ENCODE measurements at places on chromosomes 1 and 21.

DNA sequence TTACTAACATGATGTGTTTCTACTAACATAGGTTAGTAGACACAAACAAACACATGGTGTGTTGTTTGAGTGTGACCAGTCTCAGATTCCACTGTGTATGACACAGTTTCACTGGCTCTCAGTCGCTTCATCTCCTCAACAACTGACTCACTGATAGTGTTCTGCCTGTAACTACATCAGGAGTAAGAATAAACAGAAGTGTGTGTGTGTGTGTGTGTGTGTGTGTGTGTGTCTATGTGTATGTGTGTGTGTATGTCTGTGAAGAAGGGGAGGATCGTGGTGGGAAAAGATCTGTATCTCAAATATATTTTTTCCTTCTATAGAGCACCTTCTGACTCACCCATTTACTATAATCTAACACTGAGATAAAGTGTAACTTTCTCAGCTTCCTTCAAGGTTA, 391.0 kb downstream of the PTPRC start:
- no peak for DNase-seq

DNA sequence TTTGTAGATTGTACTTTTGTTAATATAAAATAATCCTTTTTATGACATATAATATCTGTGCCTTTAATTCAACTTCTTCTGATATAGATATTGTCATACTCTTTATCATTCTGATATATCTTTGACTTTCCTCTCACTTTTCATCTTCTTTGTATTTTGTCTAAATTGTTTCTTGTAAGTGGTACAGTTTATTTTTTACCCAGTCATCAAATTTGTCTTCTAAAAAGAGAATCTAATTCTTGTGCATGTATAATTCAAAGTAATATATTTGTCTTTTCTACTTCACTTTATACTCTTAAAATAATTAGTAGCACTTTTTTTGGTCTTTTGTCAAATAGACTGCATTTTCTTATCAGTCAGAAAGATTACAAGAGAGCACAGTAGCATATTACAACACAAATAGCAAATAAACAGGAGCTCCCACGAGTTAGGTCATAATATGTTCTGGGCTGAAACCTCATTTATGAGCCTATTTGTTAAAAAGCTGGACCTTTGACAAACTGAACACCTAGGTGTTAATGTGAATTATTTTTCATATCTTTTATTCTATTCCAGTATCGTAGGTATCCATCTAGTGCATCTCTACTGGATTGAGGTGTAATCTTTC, 379.7 kb upstream of the B3GALT2 start:
- no peak for DNase-seq

- DNase-seq, result no peak
Observed at GRCh38 chr1:222948079-222948478, 133.2 kb downstream of the DISP1 start.

GRCh38 chr1:19477284-19478249, 7.8 kb downstream of the CAPZB start:
- no peak for DNase-seq

- no peak for DNase-seq
Observed at GRCh38 chr1:245651093-245651492, 496.3 kb downstream of the KIF26B start.

GRCh38 chr1:202121006-202121405, 1.7 kb upstream of the GPR37L1 start:
- DNase-seq, result no peak

DNA sequence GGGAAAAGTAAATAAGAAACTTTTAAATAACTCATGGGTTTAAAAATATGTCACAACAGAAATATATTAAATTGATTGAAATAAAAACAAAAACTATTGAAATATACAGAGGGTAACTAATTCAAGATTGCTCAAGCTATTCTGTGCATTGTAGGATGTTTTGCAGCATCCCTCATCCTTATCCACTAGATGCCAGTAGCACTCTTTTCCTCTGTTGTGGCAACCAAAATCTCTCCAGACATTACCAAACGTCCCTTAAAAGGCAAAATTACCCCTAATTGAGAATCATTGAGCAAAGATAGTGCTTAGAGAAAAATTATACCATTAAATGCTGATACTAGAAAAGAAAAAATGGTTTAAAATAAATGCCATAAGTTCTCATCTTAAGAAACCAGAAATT, 682.6 kb downstream of the RWDD3 start:
- no peak for DNase-seq

- DNase-seq, result no peak
Observed at GRCh38 chr1:205269711-205270110, 42.0 kb downstream of the TMCC2 start.

GRCh38 chr1:89171067-89171438, 4.8 kb downstream of the GBP7 start:
- no peak for DNase-seq

DNA sequence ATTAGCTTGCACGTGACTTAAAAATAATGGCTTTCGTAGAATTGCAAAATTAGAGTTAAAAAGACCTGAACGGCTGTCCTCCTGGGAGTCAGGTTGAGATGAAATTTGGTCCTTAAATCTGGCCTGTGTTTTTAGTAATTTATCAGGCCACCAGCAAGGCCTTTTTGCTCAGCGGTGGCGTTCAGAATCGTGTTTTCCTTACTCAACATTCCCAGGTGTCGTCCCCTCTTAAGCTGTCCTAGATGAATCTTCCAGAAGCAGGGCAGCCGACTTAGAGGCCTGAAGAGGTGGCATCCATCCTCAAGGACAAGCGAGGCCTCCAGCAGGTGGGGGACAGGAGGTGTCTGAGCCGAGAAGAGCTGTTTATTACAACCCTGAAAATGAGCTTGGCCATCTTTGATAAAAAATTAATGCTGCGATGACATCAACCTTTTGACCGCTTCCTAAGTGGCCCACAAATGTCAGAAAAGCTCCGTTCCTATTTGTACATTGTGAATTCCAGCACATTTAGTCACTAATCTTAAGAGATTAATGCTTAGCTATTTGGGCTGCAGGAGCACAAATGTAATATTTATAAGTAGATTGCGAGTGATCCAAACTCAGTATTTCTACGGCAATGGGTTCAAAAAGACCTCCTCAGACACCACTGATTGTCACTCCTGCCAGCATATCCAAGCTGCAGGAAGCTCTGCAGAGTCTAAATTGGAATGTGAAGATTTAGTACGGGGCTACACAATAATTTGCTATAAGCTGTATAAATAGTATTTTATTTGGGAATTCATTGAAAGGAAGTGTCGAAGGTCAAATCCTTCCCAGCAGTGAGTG, 344.1 kb upstream of the VAMP3 start:
- no peak for DNase-seq

- DNase-seq, result no peak
Observed at GRCh38 chr1:184975208-184975870, 1.0 kb upstream of the NIBAN1 start.

- no peak for DNase-seq
Observed at GRCh38 chr1:233237647-233238046, 57.9 kb downstream of the PCNX2 start.

DNA sequence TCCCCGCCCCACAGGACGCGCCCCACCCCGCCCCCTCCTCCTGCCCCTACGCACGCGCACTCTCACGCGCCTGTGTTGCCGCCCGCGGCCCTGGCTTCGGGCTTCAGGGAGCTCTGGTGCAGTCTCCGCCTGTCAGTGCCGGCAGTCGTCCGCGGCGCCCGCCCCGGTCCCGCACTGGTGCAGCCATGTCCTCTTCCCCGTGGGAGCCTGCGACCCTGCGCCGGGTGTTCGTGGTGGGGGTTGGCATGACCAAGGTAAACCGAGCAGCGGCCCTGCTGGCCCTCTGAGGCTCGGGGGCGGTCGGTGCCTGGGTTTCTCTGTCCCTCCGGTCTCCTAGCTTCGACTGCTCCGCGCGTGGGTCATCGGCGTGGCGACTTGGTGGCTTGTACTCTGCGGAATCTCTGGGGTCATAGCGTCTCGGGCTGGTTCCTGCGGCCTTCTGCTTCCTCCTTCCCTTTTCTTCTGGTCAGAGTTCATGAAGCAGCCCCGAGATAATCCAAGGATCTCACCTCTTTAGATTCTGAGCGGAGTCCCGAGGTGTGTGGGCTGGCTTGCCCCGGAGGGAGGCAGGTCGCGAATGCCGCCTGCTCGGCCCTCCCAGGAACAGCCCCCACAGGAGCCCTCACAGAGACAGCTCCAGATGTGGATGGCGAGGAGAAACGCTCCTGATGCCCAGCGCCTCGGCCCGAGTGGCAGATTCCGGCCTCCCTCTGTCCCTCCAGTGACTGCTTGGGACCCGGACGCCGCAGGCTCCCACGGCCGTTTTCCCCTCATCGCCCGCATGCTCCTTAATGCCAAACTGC, at the start of gene SCP2:
Gene SCP2 (plus strand): TSS at position 65 of the 803 bp plus-strand sequence. CDS start 121 bp downstream, at position 186.
- peak; percentile 77 for DNase-seq

DNA sequence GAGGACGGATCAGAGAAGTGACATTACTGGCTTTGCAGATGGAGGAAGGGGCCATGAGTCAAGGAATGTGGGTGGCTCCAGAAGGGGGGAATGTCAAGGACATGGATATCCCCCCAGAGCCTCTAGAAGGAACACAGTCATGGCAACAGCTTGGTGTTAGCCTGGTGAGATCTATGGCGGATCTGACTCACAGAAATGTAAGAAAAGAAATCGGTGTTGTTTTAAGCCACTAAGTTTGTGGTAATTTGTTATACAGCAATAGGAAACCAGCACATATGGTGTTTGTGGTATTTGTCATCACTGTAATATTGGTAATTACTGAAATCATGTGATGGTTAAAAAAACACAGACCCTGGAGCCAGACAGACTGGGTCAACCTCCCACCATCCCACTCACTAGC, 236.2 kb downstream of the SETD4 start:
- DNase-seq, result no peak

DNA sequence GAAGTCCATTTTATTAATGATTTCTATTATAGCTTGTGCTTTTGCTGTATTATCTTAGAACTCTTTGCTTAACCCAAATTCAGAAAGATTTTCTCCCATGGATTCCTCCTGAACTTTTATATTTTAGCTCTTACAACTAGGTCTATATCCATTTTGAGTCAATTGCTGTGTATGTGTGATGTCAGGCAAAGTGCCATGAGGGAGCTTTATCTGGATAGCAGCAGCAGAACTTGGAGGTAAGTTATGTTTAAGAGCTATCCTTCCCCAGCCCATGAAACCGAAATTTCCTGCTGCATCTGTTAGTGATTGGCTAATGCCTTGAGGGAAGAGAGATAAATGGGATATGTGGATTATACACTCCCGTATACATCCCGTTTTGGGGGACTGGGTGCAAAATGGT, 29.9 kb downstream of the ADAM30 start:
- no peak for DNase-seq

DNA sequence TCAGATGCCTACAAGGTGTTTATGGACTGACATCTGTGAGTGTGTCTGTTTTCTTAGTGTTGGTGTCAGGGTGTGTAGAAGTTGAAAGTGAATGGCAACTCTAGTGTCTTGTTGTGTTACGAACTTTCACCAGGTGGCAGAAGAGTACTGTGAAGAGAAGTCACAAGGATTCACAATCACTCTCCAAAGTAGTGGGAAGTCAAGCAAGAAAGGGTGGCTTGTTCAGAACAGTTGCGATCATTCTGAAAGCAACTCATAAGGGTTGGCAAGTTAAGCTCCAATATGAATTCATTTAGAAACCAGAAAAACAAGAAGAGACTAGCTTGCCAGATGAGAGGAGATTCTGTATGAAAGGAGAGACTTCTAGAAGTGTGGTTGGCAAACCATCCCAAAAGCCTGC, 86.1 kb downstream of the FASLG start:
- no peak for DNase-seq

DNA sequence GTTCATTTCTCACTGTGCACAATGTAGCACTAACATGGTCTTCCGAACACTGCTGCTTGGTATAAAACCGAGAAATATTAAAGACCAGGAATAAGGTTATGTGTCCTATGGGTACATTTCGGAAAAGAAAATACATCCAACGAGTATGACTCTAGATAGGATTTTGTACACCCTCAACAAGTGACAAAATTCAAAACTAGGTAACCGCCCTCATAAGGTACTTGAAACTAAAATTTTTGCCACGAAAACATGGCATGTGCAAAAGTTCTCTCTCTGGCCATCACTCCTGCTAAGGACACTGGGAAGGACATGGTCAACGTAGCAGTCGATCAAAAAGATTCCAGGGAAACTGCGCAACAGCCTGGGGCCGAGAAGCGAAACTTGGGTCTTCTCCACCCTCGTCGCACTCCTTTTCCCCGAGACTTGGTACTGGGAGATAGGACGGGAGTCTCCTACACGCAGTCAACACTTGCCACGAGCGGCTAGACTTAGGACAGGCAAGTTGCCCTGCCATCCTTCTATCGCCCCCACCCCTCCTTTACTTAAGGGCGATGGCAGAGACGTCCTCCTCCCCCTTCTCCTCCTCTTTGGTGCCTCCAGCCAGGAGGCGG, 338 bp upstream of the TOR1AIP1 start:
- no peak for DNase-seq

DNA sequence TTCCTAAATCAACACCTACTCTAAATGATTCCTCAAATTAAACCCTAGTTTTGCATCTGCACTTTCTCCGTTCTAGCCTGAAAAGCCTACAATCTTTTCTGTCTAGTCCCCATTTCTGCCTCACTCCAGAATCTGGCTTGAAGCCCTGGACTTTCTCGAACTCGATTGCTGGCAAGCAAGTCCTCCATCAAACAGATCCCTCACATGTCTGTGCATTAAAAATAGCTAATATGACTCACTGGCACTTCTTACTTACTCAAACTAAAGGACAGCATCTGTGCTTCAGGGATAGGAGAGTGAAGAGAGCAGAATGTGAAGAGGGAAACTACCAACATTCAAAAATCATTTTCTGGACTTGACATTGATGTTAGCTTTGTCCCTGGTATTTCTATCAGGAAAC, 51.8 kb upstream of the CXADR start:
- DNase-seq, result no peak

DNA sequence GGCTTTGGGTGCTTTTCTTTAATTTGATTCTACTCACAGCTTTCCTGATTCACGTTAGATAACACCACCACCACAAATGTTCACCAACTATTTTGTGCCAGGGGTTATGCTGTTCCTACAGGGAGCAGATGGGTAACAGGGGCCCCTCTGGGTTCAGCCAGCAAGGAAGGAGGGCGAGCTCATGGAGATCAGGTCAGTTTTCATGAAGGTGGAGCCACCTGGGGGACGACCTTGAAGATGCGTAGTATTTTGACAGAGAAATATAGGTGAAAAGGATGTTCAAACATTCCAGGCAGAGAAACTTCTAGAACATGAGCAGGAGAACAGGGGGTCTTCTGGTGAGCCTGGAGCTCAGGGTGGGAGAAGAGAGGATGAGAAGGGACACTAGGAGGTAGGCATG, 28.9 kb downstream of the KIAA0040 start:
- DNase-seq, result no peak

All from activated T-helper 1 cell treated with Interleukin-2 at 50 U/mL for 16 hours (primary cell).